ENCODE measurements at places on chromosomes 11 and 22.

DNA sequence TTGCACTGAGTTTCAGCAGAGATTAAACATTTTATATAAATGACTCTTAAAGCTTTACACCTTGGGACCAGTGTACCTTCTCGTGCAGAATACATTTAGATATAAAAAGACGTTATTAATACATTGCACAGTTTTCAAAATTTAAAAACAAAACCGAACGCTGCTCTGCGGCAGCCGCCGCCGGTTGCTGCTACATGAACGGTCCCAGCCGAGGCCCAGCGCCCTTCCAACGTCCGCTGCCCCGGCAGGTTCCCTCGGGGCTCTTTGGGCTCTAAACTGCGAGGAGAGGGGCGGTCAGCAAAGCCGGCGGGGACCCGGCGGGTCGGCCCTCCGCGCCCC, 2.0 kb downstream of the CDKN1C start:
- no peak for DNase-seq

- peak; percentile 46 for DNase-seq
These were observed 20.5 kb downstream of the UBE2L3 start for GRCh38 chr22:21587803-21588611.

DNA sequence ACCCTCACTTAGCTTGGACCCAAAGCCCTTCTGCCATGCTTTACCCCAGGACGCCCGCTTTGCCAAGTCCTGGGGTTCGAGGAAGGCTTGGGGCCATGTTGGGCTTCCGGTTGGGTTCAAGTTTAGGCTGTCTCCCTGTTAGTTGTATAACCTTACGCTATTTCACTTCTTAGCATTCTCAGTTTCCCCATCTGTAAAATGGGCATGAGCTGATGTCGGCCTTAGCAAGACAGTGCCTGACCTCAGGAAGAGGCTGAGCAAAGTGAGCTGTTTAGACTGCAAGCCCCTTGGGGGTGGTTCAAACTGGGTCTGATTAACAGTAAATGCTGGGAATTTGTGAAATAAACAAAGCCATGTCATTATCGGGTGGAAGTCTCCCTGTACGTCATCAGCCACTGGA, 3.2 kb upstream of the FGF4 start:
- no peak for DNase-seq

GRCh38 chr11:61021661-61022212, 50.3 kb downstream of the CD6 start:
- DNase-seq: no peak

- DNase-seq: no peak
These were observed 113.9 kb downstream of the BCR start for GRCh38 chr22:23294221-23294620.

GRCh38 chr11:47244448-47245350, 3.9 kb downstream of the ACP2 start:
- no peak for DNase-seq

- DNase-seq: no peak
These were observed 70.3 kb upstream of the GRK2 start for GRCh38 chr11:67195971-67196456.

GRCh38 chr11:18617688-18618341, 16.3 kb downstream of the SPTY2D1 start:
- DNase-seq: peak; percentile 61

GRCh38 chr11:1557904-1558774, 13.9 kb downstream of the DUSP8 start:
- DNase-seq: no peak
